Left lobe of liver (tissue), 2 donors: ENCODE measurements at places on chromosomes 3 and 15.

DNA sequence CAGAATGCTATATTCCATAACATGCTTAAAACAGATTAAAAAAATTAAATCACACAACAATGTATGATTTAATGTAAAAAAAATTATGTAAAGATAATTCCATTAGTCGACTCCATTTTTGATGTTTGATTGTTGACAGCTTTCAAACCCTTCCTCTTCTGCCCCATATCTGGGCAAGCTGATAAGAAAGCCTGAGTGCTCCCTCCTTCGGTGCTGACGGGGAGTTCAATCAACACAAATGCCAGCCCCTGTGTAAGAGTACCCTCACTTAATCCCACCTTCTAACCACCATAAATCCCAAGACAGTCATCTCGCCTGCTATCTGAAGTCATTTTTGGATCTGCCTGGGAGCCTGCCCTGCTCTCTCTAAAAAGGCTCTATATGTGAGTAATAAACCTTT lies 59.8 kb upstream of the IP6K2 start:
- no peak for DNase-seq

DNA sequence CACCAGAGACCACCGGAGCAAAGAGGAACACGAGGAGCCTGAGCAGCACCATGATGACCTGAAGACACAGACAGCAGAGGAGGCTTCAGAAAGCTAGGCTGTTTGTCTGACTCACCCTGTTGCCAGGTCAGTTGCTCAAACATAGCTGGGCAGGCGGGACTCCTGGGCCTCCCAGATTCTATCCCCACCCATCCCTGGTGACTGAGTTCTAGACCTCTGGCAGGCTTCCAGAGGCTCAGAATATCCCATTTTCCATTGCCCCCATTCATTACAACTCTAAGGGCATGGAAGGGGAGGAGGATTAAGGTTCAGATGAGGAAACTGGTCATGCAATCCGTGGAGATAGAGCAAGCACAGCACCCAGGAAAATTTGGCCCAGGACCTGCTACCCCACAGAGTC lies at the start of gene CDHR4:
Gene CDHR4 (minus strand): TSS at position 113 of the 400 bp plus-strand sequence. CDS start 61 bp downstream, at position 52.
- DNase-seq, result no peak

DNA sequence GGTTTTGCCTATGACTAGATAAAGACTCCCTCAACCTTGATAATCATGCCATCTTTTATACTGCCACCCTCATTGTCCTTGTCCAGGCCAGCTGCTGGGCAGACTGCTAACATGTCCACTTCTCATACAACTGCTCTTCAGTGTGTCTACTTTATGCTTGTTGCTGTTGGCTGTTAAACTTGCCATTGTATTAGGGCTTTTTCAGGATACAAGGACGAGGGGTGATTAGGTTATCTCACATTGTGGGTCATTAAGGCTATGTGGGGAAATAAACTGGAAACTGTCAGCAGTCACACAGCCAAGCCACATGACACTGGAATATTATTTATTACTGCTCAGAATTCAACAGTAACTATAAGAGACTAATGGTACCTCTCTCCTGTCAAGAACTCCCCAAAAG lies 36.1 kb downstream of the STARD9 start:
- no peak for DNase-seq

- no peak for DNase-seq
Measured at GRCh38 chr3:29618395-29619282, 337.8 kb downstream of the RBMS3 start.

GRCh38 chr3:61570813-61571212 lies 9.4 kb downstream of the PTPRG start:
- DNase-seq, result no peak

DNA sequence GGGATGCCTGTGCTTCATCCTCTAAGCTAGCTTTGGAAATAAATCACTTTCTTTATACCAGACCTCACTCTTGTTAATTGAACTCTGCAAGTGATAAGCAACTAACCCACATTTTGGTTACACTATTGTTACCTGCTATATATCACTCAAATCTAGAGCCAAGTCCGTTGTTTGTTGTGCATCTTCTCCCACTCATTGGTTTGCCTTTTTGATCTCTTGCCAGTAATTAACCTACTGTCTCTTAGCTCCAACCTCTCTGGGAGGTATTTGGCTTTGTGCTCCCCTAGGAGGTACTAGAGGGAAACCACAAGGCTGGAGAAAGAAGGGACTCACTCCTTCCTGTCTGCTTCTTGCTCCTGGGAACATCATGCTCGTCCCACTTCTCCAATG lies 12.8 kb upstream of the CRBN start:
- DNase-seq, result no peak

- no peak for DNase-seq
Measured at GRCh38 chr3:149407898-149408297, 30.4 kb upstream of the TM4SF1 start.

DNA sequence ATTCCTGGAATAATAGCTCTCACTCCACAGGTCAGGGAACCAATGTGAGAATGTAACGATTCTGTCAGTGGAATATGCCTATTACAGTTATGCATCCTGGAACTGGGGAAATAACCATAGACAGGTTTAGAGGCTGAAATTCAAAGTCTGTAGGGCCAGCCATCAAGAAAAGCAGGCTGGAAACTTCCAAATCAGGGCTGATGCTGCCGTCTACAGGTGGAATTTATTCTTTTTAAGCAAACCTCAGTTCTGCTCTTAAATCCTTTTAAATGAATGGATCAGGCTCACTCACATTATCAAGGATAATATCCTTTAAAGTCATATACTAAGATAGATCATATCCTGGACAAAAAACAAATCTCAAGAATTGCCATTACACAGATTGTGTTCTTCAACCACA lies 699.8 kb downstream of the NR2F2 start:
- no peak for DNase-seq

- DNase-seq, result no peak
Measured at GRCh38 chr3:33380653-33381052, 59.6 kb downstream of the UBP1 start.
